Activated T-helper 1 cell treated with Interleukin-2 at 50 U/mL for 16 hours (primary cell): ENCODE measurements at places on chromosomes 3 and 15.

DNA sequence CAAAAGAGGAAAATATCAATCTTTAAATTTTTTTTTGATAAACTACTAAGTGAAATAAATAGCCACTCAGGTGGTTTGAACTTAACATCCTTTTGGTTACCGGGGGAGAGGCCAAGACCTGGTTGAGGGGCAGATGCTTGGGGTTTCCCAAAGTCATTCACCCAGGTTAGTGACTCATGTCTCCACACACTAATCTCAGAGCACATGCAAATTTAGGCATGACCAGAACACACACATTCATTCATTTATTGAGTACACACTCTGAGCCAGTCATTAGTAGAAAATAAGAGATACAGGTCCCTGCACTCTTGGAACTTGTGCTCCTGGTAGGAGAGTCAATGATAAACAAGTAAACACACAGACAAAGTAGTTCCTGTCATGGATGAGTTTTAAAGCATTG lies 7.3 kb downstream of the ILDR1 start:
- no peak for DNase-seq

DNA sequence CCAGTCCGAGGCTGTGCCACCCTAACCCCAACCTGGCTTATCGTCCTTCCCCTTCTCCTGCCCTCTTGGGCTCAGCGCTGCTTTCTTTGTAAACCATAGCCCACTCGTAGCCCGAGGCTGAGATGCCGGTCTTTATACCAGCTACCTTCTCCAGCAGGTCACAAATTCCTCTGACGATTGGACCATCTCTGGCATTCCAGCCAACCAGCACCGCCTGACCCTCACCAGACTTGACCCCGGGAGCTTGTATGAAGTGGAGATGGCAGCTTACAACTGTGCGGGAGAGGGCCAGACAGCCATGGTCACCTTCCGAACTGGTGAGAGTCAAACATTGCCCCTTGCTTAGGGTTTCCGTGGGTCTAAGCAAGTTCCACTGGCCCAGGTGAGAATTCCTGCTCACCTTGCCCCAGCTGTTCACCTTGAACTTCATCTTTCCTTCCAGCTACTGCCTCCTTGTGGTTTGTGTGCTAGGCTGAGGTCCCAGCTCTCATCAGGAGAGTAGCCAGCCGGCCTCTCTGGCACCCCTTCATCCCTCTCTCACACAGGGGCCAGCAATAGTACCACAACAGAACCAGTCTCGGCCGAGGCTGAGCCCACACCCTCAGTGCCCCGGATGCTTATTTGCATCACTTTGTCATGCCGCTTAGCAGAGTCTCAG lies 66.7 kb downstream of the BOC start:
- no peak for DNase-seq

DNA sequence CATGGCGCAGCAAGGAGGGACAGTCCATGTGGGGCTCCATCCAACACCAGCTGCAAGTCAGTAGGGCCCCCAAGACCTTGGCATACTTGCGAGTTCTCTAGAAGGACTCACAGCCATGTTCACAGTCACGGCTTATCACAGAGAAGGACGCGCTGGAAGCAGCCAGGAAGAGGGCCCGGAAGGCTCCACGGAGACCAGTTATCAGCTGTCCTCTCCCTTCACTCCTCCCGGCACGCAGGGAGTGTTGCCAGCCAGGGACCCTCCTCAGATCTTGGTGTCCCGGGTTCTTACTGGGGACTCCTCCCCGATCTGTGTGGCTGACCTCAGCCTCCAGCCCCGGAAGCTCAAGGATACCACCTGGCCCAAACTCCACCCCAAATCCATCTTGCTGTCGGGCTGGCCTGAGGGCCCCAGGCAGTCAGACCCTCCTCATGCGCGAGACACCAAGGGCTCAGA lies 68.0 kb downstream of the SLTM start:
- no peak for DNase-seq

GRCh38 chr3:140857993-140858392 lies 83.6 kb upstream of the SLC25A36 start:
- no peak for DNase-seq

DNA sequence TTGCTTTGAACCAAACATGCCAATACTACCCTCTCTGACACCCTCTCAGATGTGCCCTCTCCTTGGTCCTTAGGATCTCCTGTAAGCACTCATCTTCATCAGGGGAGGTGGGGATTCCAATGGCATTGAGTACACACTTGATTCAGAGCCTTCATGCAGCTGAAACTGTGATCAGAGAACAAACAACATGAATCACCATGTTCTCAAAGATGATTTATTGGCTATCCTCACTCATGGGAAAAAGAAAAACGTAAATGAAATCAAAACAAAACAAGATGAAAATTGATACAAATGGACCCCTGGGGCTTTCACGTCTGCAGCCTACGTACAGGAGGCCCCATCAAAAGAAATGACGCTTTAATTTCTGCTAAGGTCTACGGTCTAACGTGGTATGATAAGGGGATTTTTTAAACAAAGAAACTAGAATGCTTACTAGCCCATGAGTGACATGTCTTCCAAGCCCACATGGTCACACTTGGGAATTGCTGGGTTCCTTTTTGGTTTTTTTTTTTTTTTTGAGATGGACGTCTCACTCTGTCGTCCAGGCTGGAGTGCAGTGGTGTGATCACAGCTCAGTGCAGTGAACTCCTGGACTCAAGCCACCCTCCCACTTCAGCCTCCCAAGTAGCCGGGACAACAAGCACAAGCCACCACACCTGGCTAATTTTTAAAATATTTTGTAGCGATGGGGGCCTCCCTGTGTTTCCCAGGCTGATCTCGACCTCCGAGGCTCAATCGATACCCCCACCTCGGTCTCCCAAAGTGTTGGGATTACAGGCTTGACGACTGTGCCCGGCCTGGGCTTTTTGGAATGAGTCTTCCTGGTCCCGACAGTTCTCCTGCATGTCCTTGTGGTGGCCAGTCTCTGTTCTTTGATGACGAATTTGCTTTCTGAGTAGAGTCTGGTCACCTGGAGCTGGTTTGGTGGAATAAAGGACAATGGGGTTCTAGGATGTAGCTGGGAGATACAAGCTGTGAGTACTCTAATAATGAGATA lies 202.6 kb downstream of the XXYLT1 start:
- DNase-seq: no peak
